Eye (tissue), 1 donor: ENCODE measurements at places on chromosomes 3 and 15.
A peak's percentile ranks its signal among the peaks of the same experiment; 100 is the strongest.

DNA sequence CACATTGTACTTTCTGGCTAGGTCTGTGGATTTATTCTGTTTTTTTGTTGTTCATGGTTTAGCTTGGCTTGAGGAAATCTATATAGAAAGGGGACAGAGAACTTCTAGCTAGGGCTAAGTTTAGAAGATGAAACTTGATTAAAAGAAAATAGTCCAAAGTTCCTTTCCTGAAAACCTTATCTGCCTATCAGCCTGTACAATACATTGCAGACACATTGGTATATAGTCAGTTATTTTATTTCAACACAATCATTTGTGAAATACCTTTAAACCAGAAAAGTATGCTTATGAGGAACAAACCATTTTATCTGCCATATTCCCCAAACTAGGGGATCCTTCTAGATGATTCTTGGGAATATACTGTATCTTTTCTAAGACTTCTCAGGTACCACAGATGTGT is 147.3 kb upstream of the CGNL1 start:
- DNase-seq = no peak

GRCh38 chr3:70532806-70533205 is 220.4 kb upstream of the MDFIC2 start:
- DNase-seq = no peak

- DNase-seq = peak; percentile 32
Measured at GRCh38 chr3:149197669-149198068, 24.0 kb downstream of the CP start.

DNA sequence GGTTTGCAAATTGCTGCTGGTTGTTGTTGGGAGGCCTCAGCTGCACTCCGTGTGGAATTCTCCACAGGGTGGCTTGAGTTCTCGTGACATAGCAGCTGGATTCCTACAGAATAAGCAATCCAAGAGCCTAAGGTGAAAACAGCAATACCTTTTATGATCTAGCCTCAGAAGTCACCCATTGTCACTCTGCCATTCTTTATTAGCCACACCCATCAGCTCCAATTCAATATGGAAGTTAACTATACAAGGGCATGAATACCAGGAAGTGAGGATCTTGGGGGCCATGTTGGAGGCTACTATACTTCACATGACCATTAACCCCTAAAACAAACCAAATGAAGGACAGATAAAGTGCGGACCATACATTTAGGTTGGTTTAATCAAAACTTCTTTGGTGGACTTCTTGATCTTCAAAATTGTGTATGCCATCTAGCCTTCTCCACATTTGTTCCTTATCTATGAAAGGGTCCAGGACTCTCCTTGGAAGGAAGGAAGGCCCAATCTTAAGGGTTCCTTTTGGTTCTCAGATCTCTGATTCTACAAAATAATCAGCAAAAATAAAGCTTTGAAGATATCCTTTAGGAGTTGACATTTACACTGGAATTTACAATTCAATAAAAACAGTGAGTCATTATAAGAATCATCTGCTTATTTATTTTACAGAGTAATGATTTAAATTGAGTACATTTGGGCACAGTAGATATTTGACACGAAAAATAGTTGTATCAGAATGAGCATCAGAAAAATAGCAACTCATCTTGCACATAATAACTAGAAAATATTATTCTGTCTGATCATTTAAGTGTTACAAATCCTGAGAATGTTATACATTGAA is 21.5 kb downstream of the CIAO2A start:
- DNase-seq = no peak

- no peak for DNase-seq
Measured at GRCh38 chr15:31016446-31016915, 25.1 kb upstream of the MTMR10 start.

- DNase-seq = no peak
Measured at GRCh38 chr15:45435124-45435903, 57.0 kb upstream of the GATM start.

DNA sequence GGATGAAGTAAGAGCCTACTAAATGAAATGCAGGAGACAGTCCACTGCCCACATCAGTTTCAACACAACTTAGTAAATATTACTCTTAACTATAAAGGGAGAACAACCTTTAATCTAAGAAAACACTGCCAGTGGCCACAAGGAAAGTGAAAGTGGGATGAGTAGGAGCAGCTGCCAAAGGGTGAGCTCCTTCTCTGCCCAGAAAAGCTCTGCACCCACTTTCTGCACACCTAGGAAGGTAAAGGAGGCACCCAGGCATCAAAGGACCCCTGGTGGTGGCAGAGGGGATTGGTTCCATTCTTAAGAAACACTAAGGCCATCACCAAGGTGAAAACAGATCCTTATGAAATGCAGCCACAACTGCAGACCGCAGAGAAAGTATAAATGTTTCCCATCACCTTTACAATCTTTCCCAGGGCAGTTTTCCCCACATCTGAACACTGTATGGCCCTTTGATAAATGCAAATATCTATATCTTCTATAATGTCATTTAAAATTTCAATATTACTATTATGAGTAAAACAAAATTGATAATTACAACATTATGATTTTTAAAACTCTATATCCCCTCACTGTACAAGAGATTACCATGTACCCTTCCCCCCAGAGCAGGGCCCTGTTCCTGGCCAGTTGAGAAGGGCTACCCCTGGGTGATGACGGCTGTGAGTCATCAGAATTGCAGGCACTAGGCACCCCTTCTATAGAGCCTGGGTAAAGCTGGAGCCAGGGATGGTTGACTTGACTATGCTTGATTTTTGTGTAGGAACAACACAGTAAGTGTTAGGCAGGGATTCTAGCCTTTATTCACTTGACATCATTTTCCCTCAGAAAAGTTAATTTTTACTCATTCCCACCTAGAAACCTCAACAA is 92.0 kb downstream of the SNRK start:
- no peak for DNase-seq

DNA sequence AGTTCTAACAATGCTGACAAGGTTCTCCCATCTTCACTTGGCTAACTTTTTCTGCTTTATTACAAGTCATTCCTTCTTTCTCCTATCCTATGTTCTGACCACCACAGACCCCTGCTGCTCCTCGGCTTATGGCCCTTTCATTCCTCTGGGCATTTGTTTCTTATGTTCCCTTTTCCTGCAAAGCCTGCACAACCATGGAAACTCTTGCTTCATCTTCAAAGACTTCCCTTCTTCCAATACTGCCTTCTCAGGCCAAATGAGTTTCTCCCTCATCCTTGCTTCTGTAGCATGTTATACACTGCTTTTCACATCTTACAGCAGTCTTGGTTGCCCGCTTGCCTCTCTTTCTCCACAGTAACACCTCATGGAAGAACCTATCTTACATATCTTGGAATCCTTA is 17.9 kb upstream of the ATOSA start:
- no peak for DNase-seq

GRCh38 chr3:39140341-39140971 is 12.9 kb downstream of the CSRNP1 start:
- DNase-seq = no peak

- no peak for DNase-seq
Measured at GRCh38 chr3:87135412-87135811, 91.7 kb upstream of the CHMP2B start.

- DNase-seq = no peak
Measured at GRCh38 chr3:59210260-59210659, 160.4 kb upstream of the CFAP20DC start.

DNA sequence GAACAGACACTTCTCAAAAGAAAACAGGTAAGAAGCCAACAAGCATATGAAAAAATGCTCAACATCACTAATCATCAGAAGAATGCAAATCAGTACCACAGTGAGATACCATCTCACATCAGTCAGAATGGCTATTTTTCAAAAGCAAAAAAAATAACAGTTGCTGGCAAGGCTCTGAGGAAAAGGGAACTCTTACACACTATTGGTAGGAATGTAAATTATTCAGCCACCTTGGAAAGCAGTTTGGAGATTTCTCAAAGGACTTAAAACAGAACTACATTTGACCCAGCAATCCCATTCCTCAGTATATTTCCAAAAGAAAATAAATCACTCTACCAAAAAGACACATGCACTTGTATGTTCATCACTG is 95.6 kb downstream of the APBA2 start:
- no peak for DNase-seq

DNA sequence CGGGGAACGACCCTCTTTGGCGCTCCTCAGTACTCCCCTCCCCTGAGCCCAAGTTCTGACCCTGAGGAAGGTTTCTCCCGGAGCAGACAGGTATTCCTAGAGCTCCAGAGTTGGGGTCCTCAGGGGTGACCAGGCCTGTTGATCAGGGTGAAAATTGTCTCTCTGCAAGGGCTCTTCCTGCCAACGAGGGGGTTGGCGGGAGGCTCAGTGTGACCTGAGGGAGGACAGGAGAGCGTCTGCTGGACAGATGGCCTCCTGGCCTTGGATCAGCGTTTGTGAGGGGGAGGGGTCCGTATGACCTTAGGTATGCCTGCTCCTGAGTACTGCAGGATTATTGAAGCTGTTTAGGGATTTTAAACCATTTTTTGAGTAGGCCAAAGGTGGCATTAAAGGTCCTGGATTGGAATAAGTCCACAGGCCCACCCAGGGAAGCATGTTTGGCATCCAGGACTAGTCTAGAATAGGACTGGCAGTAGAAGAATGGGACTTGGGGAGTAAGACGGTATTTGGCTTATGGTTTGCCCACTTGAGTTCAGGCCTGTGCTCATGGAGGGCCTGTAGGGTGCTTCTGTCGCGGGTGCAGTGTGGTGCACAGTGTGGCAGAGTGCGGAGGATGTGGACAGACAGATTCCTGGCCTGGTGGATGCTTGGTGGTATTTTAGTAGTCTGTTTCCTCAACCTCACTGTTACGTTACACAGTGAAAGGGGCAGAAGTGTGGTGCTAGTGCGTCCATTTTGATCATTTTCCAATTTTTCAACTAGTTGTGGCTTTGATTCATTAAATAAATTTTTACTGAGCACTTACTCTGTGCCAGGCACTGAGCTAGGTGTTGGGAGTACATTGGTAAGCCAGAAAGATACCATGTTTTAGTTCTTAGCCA is 959 bp downstream of the ZNF592 start:
- DNase-seq = peak; percentile 66

DNA sequence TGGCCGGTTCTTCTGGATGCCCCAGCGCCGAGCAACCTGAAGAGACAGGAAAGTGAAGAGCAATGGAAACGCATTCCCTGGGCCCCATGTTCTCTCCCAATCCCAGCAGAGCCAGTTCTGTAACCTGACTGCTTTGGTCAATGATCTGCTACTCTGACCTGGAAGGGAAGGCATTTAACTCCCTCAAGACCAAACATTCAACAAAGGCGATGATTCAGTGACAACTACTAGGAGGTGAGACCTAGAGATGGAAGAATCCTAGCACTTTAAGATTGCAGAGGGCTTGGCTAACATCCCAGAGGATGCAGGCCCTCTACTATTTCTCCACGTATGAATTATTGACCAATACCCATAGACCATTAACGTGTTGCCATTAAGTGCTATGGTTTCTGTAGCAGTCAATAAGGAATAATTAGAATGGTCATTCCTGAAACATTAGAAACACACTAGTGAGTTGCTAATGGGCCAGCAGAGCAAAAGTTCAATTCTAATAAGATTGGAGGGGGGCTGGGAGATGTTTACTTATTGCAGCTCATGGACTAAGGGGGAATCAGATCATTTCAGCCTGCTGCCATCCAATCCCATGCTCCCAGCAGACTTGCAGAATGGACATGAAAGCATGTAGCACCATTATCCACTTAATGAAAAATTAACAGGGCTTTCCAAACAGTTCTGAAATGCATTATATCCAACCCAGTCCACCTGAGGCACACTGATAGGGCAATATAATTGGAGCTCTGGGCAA is 56.6 kb downstream of the ETV5 start:
- peak; percentile 67 for DNase-seq

DNA sequence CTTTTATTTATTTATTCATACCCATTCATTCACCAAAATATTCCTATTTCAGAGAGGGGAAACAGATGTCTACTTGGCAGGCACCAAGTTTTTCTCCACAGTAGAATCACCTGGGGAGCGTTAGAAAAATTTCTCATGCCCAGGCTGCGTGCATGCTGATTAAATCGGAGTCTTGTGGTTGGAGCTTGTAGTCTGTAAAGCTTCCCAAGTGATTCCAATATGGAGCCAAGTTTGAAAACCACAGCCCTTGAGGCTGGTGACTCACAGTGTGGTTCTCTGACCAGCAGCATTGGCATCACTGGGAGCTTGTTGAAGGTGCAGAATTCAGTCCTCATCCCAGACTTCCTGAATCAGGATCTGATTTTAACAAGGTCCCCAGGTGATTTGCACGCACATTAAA is 49.7 kb downstream of the PDHB start:
- DNase-seq = peak; percentile 59

GRCh38 chr3:190043741-190044140 is 77.0 kb downstream of the P3H2 start:
- no peak for DNase-seq

DNA sequence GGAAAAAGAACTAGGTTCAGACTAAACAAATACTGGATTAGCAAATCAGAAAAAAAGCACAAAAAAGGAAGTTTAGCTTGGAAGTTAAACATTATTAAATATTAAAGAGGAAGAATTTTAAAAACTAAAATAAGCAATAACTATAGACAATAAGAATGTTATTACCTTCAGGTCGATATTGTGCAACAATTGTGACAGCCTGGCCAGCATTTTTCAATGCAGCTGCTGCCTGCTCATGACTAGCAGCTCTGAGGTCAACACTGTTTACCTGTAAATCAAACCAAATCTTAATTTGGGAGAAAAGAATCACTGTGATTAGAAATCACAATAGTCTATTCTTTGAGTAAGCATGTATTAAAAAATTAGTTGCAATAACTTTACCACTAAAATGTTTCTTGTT is 75.1 kb upstream of the MELTF start:
- no peak for DNase-seq

DNA sequence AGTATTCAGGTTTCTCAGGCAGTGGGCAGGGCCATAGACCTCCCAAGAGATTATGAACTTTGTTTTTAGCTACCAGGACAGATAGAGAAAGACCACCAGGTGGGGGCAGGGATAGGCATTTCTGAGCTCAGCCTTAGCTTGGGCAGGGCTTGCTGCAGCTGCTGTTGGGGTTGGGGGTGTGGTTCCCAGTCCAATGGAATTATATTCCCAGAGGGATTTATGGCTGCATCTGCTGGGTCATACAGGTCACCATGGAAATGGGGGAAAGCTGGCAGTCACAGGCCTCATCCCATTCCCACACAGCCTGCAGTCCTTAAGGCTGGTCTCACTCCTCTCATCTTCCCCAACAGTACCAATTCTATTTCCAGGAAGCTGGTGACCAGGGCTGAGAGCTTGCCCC is 144.6 kb upstream of the ZPLD1 start:
- no peak for DNase-seq

DNA sequence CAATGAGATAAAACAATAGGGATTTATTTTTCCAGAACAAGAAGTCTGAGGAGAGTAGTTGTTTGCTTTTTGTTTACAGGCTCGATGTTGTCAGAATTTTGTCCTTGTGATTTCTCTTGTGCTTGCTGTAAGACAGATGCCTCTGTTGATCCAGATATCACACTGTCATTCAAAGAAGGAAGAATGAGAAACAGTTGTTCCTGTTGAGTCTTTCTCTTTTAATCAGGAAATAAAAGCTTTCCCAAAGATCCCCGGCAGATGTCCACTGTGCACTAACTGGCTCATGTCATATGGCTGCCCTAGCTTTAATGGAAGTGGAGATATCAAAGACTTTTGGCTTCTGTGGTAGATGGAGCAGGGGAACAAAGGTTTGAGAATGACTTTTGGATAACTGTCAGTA is 6.8 kb downstream of the SERPINI1 start:
- no peak for DNase-seq
